GM04504 (cell line): ENCODE measurements at places on chromosomes 3 and 15.

GRCh38 chr3:39202094-39202493 lies 9.7 kb upstream of the XIRP1 start:
- DNase-seq, result no peak

- DNase-seq, result no peak
Measured at GRCh38 chr15:61198722-61199121, 30.4 kb downstream of the RORA start.

- DNase-seq, result peak; percentile 41
Measured at GRCh38 chr3:33075995-33076394, 21.0 kb downstream of the GLB1 start.

DNA sequence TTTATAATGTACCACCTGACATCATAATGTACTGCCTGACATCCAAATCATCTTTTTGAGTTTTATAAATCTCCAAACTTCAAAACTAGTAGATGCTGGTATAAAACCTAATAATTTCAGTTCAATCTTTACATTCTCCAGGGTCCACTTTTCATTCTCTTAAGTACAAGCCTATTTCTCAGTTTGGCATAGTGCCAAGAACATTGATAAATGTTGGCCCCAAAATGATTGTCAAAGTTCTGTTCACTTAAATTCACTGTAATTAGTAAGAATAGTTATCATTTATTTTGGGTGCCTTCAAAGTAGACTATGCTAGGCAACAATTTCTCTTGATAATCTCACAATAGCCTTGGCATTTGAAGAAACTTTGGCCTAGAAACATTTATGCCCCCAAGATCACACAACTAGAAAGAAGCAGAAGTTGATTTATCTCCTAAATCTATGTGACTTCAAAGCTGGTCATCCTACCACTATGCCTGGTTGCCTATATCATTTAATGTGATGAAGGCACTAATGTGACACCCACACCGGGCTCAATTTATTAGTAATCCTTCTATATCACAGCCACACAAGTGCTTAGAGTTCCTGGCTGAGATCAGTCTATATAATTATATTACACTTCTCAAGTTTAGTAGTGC lies 101.7 kb downstream of the ZNF609 start:
- no peak for DNase-seq

DNA sequence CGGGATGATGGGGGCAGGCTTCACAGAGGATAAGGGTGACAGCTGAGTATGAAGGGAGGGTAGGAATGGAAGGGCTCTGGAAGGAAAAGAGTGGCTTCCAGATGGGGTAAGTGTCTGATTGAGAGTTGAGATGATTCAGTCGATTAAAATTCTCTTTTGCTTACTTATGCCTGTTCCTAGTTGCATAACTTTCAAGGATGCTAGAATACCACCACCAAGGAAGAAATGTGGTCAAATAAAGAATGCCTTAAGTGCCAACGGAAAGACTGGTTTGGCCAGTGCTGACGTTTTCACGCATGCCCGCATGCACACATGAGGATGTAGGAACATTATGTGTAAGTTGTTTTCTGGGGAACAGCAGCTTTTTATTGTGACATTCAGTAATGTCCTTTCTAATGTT lies 263.4 kb upstream of the WNT5A start:
- DNase-seq, result peak; percentile 76

GRCh38 chr3:129530251-129530791 lies 1.9 kb downstream of the RHO start:
- no peak for DNase-seq

DNA sequence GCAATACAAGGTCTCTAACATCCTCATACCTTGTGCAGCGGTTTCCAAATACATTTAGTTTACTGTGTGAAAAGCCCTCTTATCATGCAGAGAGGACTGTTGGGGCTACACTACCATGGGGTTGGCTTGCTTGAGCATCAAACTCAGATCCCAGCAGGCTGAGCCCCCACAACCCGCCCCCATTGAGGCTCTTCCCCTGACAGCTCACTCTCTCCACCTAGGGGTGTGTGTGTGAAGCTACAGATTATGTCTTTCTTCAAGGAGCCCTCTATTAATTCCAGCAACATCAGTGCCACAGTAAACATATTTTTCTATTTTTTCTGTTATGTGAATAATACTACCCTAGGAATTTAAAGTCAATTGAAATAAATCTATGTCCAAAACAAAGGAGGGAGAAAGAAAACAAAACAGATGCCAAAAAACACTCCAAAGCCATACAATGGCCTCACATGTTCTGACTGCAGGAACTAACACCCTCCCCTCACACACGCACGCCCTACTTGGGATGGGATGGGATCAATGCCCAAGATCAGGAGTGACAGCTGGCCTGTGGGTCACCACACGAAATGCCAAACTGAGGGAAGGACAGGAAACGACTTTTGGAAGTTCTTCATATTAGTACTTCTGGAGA lies 14.7 kb downstream of the TM4SF4 start:
- DNase-seq, result no peak

DNA sequence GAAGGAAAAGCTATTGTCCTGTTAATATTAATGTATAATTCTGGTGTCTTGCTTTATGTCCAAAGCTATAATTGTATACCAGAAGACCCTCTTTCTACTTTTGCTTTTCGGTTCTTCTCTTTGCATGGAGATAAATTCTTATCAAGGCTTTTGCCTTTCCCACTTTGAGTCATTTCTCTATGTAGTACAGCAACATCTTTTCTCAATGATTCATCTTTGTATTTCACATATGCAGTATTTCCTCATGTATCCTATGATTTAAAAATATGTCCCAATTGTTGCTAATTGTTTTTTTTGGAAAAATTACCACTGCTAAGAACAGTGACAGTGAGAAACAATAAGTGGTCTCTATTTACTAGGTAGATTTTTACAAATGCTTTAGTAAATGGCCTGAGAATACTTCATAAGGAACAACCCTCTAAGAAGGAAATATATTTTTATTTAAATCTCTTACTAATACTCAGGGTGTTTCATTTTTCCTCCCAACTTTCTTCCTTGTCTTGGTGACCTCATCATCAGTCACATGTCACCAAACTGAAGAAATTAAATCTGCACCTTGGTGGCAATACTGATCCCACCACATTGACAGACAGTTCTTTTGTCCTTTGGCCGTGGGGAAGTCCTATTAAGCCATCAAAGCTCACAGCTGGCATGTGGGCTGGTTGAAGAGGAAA lies 290.6 kb downstream of the SATB1 start:
- no peak for DNase-seq

DNA sequence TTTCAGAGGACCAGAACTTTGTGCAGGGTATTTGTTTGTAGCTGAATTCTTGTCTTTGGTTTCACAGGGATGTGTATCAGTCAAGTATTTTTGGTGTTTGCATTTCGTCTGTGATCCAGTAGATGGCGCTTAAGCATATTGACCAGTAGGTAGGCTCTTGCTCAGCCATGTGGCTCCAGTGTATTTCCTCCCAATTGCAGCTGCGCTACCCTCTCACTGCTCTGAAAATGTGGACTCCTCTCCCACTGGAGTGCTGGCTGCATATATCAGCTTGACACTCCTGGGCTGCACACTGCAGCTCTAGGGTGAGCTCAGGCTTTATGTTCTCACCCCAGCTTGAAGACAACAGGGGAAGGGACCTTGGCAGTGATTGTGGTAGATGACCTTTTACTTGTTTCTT lies 1264.3 kb upstream of the ALCAM start:
- peak; percentile 38 for DNase-seq

- no peak for DNase-seq
Measured at GRCh38 chr3:13166243-13167063, 93.2 kb upstream of the IQSEC1 start.

GRCh38 chr15:90287946-90288345 lies 22.5 kb downstream of the NGRN start:
- DNase-seq, result no peak

GRCh38 chr3:119912220-119912619 lies 130.3 kb downstream of the NR1I2 start:
- DNase-seq, result no peak

DNA sequence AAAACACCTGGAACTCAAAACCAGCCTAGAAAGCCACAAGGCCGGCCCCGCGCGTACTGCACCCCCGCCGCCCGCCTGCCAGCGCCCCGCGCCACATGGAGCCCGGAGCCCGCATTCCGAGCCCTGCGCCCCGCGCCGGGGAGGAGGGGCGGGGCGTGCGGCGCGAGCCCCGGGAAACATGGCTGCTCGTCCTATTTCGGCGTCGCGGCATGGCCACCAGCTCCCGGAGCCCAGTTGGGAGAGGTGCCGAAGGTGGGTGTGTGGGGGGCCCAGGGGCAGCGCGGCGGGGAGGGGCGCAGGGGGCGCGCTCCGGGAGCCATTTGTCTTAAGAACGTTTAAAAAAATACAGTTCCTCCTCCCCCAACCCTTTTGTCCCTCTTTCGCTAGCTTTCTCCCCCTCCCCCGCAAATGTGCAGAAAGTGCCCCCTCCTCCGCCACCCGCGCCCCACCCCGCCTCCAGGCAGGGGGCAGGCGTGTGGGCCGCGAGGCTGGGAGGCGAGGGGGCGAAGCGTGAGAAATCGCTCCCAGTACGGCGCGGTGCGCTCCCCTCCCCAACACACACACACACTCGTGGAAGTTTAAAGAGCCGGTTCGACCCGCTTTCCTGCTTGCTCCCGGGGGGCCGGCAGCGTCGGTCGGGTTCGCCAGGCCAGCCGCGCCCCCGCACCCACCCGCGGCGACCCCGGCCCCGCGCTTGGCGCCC lies 2.5 kb downstream of the ANP32A start:
- no peak for DNase-seq

DNA sequence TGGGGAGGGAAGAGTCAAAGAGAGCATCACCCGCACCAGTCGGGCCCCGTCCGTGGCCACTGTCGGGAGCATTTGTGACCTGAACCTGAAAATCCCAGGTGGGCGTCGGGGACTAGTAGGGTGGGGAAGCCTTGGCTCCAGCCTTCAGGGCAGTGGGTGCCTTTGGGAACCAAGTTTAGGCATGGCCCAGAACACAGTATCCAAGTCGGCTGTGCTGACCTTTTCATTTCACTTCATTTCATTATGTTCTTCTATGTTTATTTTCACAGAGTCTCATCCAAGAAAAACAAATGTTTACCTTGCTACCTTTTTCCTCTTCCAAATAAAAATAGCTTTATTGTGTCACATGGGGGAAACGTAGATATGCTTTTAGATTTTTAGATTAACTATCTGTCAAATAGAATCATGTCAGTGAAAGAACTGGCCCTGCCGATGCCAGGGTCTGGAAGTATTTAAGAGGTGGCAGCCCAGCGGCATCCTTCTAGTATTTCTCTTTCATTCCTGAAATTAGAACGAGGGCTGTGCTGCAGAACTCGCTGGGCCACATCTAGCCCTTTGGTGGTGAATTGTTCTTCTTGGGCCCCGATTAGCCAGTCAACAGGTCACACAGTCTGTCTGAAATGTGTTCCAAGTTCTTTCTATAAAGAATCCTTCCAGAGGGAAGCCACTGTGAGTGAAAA lies 60.5 kb downstream of the DNASE1L3 start:
- no peak for DNase-seq

DNA sequence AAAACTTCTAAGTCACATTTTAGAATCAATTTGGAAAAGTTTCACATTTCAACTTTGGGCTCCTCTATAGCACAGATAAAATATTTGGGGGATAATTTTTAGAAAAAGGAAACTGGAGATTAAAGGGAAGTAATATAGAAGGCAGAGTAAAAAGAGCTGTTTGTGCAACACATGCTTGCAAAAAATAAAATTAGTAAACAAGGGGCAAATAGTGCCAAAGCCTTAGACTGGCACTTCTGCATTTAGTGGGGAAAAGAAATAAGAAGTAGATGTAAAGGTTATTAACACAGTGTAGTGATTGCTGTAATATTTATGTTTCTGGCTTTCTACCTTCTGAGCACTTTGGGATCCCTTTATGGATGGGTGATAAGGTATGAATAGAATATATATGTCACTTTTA lies 246.6 kb downstream of the CBLB start:
- no peak for DNase-seq

- no peak for DNase-seq
Measured at GRCh38 chr3:57029924-57030323, 30.5 kb upstream of the SPATA12 start.

DNA sequence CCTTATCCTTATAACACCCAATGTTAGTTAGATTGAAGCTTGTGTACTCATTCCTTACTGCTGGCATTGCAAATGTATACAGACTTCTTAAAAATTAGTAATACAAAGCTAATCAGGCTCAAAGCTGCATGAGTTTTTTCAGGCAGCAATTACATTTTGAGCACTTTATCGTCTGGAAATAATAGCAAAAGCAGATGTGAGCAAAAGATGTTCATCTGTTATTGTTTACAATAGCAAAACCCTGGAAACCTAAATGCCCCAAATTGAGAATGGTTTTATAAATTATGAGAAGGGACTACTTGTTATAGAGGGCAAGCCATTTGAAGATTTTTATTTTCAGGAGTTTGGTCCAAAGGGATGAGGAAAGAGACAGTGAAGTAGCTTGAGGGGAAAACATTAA lies 126.4 kb downstream of the GADL1 start:
- DNase-seq, result no peak

GRCh38 chr3:82736696-82737277 lies 975.3 kb upstream of the GBE1 start:
- DNase-seq, result no peak

DNA sequence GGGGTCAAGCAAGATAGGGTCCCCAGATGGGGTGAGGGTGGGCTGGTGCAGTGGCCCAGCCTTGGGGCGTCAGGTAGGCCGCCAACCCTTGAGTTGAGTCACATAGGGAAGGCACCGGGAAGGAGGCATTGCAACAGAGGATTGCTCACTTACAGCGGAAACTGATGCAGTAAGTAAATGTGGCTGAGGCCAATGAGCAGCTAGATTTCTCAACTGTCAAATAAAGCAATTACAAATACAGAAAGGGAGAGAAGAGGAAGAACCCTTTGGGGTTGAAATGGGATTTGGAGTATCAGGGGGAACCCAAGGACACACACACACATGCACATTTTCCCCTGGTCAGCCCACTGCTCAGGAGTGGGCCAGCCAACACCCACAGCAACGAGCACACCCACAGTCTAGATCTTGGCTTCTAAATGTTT lies 44.0 kb downstream of the CHSY1 start:
- DNase-seq, result no peak

- DNase-seq, result no peak
Measured at GRCh38 chr3:152229692-152230091, 39.0 kb upstream of the MBNL1 start.

DNA sequence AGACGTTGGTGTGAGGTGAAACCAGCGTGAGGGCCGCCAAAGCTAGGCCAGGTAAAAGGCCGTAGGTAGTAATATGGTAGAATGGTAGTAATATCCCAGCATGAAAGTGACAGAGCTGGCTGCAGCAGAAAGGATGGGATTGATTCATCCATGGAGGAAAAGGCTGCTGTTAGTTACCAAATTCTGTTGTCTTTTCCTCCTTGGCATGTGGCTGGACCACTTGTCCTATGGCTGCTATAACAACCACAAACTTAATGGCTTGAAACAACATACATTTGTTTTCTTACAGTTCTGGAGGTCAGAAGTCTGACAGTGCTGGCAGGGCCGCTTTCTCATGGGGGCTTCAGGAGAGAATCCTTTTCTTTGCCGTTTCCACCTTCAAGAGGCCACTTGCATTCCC lies 47.8 kb upstream of the CHST2 start:
- DNase-seq, result no peak
